Tracheal epithelial cell (primary cell): ENCODE measurements at places on chromosomes 3 and 15. TPM values are rescaled to one million over a fixed set of nuclear protein-coding genes. Genes with fewer than 3 reads are reported as not detected.

The FAM81A gene
- total RNA-seq: 0.21 and 0.72 TPM in 2 replicates

The FAM43A gene
- total RNA-seq: 3.1 and 3.8 TPM in 2 replicates

The THSD4 gene
- 9.0 and 23.1 TPM in 2 replicates for total RNA-seq

The CNTN3 gene
- total RNA-seq: 0.96 and 1.1 TPM in 2 replicates

The PDE12 gene
- 18.8 and 25.8 TPM in 2 replicates for total RNA-seq

The SNAPC5 gene
- total RNA-seq: 22.2 and 31.1 TPM in 2 replicates

The KCNAB1 gene
- 0.21 and 0.24 TPM in 2 replicates for total RNA-seq

The RASGRF1 gene
- total RNA-seq: not detected in 2 replicates

The CEP70 gene
- 17.7 and 18.8 TPM in 2 replicates for total RNA-seq
